Fibroblast of lung (primary cell): ENCODE measurements at places on chromosomes 13 and 19.

GRCh38 chr13:58594747-58595600, 963.4 kb downstream of the PCDH17 start:
- DNase-seq, result no peak

DNA sequence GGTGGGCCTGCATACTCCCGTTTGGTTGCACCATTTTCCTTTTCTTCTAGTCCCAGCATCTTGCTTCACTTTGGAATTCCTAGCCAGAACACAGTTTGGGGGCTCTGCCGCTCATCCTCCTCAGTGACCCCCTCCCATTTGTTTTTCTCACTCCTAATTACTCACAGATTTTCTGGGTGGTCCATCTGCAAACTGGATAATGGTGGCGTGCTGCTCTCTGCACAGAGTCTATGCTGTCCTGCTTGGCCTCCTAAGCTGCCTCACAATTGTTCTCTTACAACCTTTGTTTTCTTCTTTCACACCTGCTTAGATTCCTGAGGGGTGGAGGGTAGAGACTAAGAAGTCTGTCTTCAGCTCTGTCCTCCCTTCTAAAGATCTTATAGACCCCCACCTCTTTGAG, 80.8 kb downstream of the SHISA2 start:
- DNase-seq, result no peak

DNA sequence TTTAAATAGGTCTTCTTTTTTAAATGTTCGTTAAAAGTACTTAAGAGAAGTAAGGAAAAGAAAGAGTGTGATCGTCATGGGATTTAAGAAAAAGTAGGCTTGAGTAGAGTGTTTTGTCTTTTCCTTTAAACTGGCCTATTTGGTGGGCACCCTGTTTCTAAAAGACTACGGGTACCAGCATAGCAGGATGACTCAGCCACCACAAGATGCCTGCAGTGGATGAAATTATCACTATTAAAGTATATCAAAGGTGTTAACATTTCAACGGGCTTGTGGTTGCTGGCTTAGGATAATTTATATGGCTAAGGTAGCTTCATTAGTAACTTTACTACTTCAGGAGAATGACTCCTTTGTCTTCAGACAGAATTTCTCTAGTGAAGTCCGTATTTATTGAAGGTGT, 112.6 kb downstream of the STARD13 start:
- DNase-seq, result peak; percentile 40

- DNase-seq, result peak; percentile 4
Measured at GRCh38 chr19:9413240-9413954, 22.0 kb downstream of the ZNF266 start.

DNA sequence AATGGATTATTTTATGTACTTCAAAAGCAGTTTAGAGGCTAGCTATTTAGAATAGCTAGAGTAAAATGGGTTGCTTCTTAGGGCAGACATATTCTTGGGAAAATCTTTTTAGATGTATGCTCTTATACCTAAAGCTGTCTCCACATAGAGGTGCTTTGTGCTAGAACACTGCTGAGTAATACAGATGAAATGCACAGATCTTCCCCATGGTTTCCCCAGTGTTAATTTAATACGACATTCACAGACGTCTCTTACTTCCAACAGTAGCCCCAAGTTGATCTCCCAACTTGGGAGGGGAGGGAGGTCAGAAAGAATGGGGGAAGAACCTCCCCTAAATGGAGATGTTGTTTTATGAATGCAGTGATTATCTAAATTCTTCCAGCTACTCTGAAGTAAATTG, 16.9 kb downstream of the NALCN start:
- DNase-seq, result no peak

GRCh38 chr19:28793391-28794168, 419.4 kb downstream of the UQCRFS1 start:
- no peak for DNase-seq

DNA sequence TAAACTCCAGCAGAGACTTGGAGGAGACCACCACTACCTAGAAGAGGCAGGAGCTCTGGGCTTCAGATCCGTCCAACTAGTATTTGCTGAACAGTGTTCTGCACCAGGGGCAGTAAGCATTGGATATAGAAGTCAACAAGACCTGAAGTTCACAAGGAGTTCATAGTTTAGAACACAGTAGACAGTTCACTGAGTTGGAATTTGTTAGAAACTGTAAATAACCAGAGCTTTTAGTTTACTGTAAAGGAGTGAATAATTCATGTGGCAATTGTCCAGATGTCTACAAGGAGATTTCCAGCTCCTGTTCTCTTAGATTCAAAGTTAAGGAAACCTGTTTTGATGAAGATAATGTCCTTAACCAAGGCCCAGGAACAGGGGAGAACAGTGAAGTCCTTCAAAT, 128.9 kb downstream of the COG6 start:
- peak; percentile 45 for DNase-seq

DNA sequence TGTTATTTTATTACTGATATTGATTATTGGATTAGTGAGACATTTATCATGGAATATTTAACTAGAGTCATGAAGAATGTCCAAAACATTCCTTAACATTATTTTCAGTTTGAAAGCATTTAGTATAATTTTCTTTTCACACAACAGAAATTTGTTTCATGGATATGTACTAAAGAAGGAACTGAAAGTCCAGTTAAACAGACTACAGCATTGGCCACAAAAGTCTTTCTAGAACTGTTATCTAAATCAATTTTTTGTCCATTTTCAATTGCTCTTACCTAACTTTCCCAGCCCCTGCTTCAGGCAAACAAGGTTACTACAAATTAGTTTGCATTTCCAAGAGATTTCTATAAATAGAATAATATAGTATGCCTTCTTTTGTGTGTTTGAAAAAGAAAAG, 1018.0 kb upstream of the PCDH20 start:
- DNase-seq, result no peak

GRCh38 chr13:22569811-22570210, 611.0 kb upstream of the SGCG start:
- DNase-seq, result peak; percentile 3

- DNase-seq, result no peak
Measured at GRCh38 chr13:56351041-56351440, 789.7 kb upstream of the PRR20A start.

- DNase-seq, result peak; percentile 83
Measured at GRCh38 chr19:34501339-34502320, 20.1 kb downstream of the WTIP start.

DNA sequence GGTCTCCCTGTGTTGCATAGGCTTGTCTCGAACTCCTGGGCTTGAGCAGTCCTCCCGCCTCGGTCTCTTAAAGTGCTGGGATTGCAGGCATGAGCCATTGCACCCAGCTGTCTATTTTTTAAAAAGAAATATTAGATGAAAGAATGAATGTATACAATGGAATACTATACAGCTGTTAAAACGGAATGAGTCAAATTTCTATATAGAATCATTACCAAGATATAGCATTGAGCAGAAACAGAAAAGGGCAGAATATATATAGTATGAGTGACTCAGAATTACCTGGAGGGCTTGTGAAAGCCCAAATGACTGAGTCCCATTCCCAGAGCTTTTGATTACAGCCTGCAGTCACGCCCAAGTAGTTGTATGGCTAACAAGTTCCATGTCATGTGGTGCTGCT, 4.4 kb downstream of the DACT3 start:
- no peak for DNase-seq

- no peak for DNase-seq
Measured at GRCh38 chr13:21738630-21739029, 67.8 kb downstream of the FGF9 start.

DNA sequence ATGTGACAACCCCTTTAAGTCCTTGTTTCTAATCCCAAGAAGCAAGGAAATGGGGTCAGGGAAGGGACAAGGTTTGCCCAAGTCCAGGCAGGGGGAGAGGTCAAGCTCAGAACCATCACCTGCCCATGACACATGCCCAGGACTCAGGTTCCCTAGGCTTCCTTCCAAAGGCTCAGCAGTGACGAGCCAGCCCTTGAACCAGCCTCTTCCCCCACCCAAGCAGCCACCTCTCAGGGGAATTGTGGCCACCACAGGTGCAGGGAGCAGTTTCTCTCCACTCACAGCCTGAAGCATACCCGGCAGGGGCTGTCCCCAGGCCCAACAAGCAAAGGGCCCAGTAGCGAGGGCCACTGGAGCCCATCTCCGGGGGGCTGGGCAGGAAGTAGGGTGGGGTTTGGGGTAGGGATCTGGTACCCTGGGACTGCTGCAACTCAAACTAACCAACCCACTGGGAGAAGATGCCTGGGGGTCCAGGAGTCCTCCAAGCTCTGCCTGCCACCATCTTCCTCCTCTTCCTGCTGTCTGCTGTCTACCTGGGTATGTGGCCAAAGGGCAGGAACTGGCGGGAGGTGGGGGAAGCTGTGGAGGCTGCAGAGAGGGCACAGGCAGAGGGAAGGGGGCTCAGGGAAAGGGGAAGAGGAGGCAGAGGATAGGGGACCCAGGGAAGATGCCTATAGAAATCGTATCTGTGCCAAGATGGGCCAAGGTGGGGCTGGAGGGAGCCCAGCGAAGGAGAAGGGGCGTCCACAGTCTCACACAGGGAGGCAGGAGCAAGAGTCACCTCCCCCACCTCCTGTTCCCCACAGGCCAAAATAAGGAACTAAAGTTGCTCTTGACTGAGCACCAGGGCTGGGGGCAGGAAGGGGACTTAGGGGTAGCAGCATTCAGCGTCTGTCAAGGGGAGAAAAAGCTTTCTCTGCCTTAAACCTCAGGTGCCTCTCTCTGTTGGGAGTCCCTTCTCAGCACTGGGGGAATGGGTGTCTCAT, at the start of gene CD79A:
TSS of gene CD79A (plus strand) at position 433 of the 986 bp plus-strand sequence. CDS start at position 459, 26 bp downstream.
- no peak for DNase-seq

DNA sequence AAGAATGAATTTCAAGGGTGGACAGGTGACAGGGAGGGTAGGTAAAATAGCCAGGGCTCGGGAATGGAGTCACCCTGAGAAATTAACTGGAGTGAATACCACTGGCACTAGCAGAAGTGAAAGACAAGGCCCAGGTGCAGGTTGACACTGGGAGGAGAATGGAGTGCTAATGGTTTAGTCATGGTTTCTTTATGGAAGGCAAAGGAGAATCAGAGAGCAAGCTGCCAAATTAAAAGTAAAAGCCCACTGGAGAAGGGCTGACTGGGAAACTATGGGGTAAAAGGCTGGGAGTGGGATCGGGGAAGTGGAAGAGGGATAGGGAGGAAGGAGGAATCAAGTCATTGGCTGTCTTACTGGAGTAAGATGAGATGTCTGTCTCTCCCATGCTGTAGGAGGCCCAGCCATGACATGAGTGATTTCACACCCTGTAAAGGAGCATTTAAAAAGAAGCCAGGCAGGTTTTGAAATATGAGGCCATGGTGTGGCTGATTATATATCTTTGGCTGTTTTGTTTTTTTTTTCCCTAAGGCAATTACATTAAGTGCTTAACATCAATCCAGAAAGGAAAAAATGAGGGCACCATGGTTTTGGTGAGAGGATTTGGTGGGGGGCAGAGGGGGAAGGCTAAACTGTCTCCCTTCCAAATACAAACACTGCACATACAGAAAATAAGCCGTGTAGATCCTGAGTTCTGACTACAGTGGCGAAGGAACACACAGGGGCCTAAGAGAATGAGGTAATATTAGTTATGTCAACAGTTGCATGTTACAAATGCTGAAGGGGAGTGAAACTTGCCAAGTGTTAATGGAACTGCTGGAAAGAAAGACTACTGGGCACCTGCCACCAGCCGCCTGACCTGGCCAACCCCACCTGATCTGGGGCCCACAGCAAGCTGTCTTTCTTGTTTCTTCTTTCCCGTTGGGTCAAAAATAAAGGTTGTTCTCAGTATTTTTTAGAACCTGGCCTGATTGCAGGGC, 183.5 kb upstream of the TSC22D1 start:
- DNase-seq, result peak; percentile 61

DNA sequence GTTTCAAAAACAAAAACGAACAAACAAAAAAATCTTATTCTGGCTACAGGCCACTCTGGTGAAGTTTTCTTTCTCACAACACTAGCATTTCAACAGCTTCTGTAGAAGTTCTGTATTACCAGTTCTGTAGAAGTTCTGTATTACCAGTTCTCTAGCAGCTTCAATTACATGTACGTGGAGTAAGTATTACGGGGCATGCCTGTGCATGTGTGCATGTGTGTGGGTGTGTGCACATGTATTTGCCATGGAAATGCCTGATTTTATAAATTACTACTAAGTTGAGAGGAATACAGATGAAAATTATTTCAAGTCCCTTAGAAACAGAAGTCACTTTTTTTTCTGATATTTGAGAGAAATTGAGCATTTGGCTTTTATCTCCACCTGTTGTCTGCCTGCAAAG, 414.2 kb downstream of the FOXO1 start:
- DNase-seq, result no peak

- peak; percentile 74 for DNase-seq
Measured at GRCh38 chr13:41700790-41701310, 243.5 kb downstream of the RGCC start.

DNA sequence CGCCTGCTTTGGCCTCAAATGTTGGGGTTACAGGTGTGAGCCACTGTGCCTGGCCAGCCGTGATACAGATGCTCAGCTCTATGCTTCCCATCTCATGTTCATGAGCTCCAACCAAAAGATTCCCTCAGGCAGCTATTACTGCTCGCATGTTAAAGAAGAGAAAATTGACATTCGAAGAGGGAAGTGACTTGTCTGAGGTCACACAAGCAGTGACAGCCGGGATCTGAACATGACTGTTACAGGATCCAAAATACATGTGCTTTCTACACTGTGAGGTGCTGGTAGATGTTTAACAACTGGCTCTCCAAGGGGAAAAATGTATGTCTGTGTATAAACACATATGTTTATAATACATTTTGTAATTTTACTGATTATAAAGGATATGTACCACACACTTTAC, 11.3 kb downstream of the FPR1 start:
- DNase-seq, result no peak

DNA sequence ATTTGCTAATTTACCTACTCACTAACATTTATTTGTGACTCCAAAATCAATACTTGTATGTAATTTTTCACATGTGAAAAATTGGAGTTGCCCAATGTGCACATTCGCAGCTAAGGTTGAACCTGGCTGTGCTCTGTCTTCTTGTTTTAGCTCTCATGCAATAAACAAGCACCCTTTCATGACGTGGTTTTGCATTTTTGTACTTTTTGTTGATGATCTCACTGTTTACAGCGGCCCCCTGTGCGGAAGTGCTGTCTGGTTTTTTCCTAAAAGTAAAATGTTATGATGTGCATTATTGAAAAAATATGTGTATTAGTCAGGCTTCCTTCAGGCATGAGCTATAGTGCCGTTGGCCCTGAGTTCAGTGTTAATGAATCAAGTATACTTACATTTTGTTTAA, 18.1 kb downstream of the DGKH start:
- peak; percentile 80 for DNase-seq

GRCh38 chr19:15248648-15249527, 16.6 kb upstream of the EPHX3 start:
- peak; percentile 89 for DNase-seq

GRCh38 chr13:38398711-38399493, 49.3 kb downstream of the UFM1 start:
- peak; percentile 64 for DNase-seq

GRCh38 chr19:57664269-57665127, 4.2 kb upstream of the ZSCAN4 start:
- peak; percentile 52 for DNase-seq
